Myocyte (in vitro differentiated cells): ENCODE measurements at places on chromosomes 1 and 21. TPM values are rescaled to one million over a fixed set of nuclear protein-coding genes. Genes with fewer than 3 reads are reported as not detected.

FMO5 gene
- total RNA-seq, result 0.99 and 2.6 TPM in 2 replicates

DNA sequence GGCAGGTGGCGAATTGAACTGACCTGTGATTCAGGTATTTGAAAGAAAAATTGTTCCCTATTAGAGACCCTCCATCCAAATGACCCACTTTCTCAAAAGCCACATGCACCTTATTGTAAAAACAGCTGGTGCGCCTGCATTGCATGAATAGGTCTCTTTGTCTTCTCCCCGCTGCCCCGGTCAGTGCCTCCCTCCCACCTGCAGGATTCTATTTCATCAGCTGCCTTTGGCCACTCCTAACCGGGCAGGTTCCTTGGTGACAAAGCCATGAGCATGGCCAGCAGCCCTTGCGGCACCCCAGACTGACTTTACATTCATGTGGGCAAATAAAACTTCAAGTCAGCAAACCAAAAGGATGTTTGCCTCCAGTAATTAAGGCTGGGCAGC is 6.4 kb downstream of the TMPRSS3 start:
- DNase-seq, result no peak

DNA sequence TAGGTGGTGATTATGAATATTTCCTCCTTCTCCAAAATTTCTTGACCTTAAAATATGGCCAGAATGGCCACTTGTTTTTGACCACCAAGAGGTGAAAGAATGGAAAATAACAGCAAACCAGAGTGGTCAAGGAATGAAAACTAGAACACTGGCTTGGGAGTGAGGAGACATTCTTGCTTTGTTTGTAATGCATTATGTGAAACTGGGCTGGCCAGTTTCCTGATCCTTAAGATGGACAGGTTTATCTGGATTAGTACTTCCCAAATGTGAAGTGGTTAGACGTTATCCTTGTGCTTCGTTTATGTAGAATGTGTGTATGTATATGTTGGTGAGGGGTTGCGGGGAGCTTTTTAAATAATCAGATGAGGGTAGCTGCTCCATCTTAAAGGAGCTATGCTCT is 12.8 kb downstream of the PLA2G4A start:
- DNase-seq, result no peak

DNA sequence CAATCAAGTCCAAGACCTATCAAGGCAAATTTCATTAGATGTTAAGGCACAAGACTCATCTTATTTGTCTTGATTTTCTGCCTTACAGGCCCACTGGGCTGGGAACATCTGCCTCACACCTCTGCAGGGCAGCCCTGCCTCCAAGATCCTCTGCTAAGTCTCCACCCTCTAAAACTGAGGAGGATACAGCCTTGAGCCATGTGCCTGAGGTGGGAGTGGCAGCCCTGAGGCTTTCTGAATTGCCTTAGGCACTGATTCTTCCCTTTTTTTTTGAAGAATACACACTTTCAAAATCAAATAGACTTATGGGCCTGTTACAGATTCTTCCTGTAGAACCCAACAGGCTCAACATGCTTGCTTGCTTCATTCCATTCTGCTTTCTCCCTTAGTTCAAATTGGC is 544.3 kb upstream of the ADAMTS5 start:
- no peak for DNase-seq

DNA sequence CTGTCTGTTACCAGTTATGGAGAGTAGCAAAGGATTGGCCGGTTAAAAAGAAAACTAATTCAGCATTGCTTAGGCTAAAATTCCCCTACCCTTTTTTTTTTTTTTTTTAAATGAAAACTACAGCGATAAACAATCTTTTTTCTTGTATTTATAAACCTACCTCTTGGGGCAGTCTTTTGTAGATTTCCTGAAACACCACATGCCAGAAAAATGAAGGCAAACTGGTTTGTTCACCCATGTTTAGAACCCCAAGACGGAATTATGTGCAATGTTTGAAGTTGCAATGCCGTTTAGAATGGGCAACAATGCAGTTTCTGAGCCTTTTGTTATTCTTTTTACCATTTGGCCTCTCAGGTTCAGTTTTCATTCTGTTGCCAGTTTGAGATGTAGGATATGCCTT is 59.1 kb downstream of the PRDM2 start:
- DNase-seq, result no peak

GRCh38 chr1:220817907-220818306 is 31.2 kb downstream of the MTARC1 start:
- DNase-seq, result peak; percentile 86

AIRE gene
- 9.7 and 21.4 TPM in 2 replicates for total RNA-seq

- no peak for DNase-seq
Observed at GRCh38 chr1:199945591-199945990, 81.9 kb upstream of the NR5A2 start.

PKLR gene
- total RNA-seq, result not detected in 2 replicates

ATP1A2 gene
- 28.2 and 60.4 TPM in 2 replicates for total RNA-seq

GRCh38 chr1:55288245-55288644 is 73.1 kb upstream of the USP24 start:
- DNase-seq, result no peak

LAPTM5 gene
- 0.62 and 0.78 TPM in 2 replicates for total RNA-seq

- no peak for DNase-seq
Observed at GRCh38 chr1:218705391-218705790, 360.3 kb downstream of the TGFB2 start.

GRCh38 chr21:32207406-32207716 is 71.5 kb downstream of the MIS18A start:
- no peak for DNase-seq

- peak; percentile 76 for DNase-seq
Observed at GRCh38 chr1:172429331-172430127, 9.0 kb downstream of the C1orf105 start.

CCDC18 gene
- 2.2 and 3.1 TPM in 2 replicates for total RNA-seq
